ENCODE measurements at places on chromosomes 7 and 10. TPM values are rescaled to one million over a fixed set of nuclear protein-coding genes. Genes with fewer than 3 reads are reported as not detected.

DNA sequence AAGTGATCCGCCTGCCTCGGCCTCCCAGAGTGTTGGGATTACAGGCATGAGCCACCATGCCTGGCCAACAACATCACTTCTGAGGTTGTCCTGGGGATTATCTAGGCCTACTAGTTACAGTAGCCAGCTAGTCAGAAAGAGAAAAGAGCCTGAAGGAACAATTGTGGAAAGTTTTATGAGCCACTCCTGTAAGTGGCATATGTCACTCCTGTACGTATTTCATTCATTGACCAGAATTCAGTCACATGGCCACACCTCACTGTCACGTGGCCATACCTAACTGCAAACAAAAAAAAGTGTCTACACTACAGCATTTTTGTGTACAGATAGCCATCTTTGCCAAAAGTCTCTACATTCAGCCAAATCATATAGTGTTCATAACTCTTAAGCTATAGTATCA, 85.7 kb downstream of the ANKIB1 start:
- DNase-seq: no peak

DNA sequence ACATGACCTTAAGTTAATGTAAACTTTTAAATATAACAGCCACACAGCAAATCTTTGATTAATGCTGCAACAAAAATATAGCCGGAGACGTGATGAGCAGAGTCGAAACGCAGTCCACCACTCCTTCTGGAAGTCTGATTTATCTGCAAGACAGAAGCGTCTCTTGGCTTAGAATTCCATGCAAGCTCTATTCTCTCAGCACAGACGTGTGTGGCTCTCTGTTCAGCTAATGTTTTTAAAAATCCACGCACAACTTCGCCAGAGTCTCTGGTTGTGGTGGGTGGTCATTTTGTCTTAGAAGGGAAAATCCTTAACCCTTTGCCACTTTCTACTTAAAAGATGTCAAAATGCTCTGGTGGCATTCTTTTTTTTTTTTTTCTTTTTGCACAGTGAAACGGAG, 438.0 kb upstream of the MGMT start:
- DNase-seq: no peak

GRCh38 chr7:93228302-93228701, 2.0 kb upstream of the HEPACAM2 start:
- DNase-seq: peak; percentile 47

- no peak for DNase-seq
Measured at GRCh38 chr10:69500864-69501468, 49.7 kb downstream of the TSPAN15 start.

Gene PILRA
- 1.2 TPM for total RNA-seq

Measured in HT1080 (cell line).